DND-41 (cell line): ENCODE measurements at places on chromosomes 4 and X.

DNA sequence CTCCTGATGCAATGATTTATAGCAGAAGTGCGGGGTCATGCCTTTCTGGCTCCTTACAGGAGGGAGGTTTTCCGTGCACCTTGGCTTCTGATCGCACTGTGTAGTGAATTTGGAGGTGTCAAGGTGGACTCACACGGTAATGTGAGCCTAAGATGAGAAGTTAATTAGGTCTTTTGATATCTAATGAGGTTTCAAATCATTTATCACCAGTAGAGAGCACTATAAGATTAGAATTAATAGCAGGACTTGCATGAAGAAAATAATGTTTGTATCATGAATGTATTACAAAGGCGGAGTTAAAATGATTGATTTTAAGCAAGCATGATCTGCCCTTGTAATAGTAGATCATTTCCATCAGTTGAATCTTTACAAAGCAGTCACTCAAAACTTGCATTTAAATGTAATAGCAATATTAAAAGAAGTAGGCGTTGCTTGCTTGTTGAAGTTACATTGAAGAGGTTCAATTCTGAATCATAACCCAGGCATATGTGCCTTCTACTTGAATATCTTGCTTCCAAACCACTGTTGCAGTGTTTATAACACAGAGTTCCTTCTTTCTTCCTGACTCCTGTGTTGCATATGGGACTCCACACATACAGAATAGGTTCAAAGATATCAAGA lies 152.1 kb downstream of the FMR1NB start:
- no peak for DNase-seq

- DNase-seq = no peak
Measured at GRCh38 chr4:8403976-8404375, 36.5 kb downstream of the ACOX3 start.

GRCh38 chr4:73740353-73740778 lies at the start of gene CXCL8:
CXCL8 (plus strand) TSS chr4:73740569; CDS start chr4:73740659, 90 bp downstream.
- peak; percentile 12 for DNase-seq

GRCh38 chrX:104742355-104742754 lies 176.4 kb downstream of the IL1RAPL2 start:
- no peak for DNase-seq

DNA sequence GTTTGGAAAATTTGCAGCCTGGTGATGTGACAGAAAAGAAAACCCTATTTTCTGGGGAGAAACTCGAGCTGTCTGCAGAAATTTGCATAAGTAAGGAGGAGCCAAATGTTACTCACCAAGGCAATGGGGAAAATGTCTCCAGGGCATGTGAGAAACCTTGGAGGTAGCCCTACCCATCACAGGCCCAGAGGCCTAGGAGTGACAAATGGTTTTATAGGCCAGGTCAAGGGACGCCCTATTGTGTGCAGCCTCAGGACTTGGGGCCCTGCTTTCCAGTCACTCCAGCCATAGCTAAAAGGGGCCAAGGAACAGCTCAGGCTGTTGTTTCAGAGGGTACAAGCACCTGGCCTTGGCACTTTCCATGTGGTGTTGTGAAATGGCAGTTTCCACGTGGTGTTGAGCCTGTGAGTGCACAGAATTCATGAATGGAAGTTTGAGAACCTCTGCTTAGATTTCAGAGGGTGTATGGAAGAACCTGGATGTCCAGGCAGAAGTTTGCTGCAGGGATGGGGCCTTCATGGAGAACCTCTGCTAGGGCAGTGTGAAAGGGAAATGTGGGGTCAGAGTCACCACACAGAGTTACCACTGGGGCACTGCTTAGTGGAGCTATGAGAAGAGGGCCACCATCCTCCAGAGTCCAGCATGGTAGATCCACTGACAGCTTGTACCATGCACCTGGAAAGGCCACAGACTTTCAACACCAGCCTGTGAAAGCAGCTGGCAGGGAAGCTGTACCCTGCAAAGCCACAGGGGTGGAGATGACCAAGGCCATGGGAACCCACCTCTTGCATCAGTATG lies 637.6 kb upstream of the EPHA5 start:
- no peak for DNase-seq

DNA sequence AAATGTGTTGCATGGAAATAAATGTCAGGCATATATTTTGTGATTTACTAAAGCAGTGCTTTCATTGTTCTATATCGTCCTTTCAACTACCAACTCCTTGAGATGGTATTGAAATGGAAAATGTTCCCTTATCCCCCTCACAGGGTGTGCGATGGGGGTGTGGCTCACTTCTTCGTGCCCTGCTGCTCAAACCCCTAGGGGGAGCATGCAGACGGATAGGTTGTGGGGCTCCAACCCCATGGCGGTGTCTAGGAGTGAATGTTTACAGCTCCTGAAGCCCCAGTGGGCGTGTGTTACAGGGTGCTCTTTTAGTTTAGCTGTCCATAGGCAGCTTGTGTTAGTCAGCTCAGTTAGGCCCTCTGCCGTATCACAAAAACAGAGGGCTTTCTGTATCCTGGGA lies 287.7 kb upstream of the EMCN start:
- DNase-seq = no peak
